ENCODE measurements at places on chromosomes 7 and 10.

GRCh38 chr7:131109759-131110296 is 217.8 kb upstream of the MKLN1 start:
- DNase-seq = peak; percentile 56

DNA sequence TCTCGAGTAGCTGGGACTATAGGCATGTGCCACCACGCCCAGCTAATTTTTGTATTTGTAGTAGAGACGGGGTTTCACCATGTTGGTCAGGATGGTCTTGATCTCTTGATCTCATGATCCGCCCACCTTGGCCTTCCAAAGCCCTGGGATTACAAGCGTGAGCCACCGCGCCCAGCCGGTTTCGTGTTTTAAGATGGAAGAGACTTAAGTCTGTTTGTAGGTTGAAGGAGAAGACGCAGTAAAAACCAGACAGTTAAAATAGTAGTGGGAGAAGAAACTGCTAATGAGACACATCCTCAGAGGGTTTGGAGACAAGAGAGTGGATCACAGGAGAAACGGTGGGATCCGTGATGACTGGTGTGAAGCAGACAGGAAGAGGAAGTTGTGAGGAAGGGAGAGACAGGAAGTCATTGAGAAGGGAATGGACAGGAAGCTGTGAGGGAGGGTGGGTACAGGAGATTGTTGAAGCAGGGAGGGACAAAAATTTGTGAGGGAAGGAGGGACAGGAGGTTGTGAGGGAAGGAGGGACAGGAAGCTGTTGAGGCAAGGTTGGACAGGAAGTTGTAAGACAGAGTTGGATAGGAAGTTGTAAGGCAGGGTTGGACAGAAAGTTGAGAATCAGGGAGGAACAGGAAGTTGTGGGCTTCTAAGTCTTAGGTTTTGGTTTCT is 115.5 kb downstream of the WDFY4 start:
- no peak for DNase-seq

GRCh38 chr10:21463436-21463835 is 62.0 kb downstream of the SKIDA1 start:
- no peak for DNase-seq

DNA sequence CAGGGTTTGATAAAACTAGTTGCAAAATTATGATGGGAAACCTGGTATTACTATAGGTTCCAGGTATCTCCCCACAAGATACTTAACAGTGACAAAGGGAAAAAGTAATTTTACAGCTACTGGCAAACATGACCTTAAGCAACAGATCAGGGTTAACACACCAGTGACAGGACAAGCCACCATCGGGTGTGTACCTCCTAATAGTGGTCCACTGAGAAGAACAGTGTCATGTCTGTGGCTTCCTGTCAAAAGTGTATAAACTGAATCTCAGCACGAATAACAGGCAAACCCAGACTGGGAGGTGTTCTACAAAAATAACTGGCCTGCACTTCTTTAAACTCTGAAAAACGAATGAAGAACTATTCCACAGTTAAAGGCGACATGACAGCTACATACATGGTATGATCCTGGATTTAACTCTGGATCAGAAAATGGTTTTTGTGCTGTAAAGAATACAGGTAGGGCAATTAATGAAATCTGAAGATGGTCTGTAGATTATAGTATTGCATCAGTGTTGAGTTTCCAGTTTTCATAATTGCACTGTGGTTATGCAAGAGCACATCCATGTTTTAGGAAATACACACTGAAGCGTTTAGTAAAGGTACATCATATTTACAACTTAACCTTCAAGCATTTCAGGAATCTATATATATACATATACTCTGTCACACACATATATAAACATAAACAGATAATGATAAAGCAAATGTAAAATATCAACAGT is 32.0 kb upstream of the ARMS2 start:
- DNase-seq = no peak

GRCh38 chr7:14184292-14184864 is 194.9 kb upstream of the ETV1 start:
- no peak for DNase-seq

DNA sequence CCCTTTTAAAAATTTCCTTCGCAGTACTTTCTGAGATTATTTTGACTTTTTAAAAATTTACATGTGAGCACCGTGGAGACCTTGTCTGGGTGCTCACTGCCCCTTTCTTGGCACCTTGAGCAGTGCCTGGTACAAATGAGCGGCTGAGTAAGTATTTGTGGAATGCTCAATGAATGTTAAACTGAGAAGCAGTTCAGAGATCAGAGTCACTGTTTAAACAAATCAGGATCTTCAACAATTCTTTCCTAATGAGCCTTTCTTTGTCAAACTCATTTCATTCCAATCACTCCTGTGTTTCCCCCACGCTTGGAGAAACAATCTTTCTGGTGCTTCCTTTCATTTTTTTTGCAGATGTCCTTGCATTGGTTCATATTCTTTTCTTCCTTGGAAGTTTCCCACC is 611.3 kb upstream of the GALNT17 start:
- DNase-seq = no peak

DNA sequence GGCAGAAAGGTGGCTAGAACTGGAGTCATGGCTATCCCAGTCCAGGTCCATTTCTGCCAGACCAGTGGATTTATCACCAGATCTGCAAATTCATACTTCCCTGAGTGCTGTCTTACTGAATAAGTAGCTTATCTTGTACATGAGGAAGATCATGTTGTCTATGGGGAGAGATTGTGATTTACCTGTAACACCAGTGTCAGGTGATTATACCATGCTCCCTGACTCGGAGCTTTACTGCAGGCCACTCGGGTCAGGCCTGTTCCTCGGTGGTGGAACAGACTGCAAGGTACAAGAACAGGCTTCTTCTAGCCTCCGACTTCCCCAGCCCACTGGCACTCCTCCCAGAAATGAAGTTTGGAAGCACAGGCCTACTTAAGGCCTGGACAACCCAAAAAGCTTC is 42.6 kb upstream of the DLG5 start:
- DNase-seq = no peak

DNA sequence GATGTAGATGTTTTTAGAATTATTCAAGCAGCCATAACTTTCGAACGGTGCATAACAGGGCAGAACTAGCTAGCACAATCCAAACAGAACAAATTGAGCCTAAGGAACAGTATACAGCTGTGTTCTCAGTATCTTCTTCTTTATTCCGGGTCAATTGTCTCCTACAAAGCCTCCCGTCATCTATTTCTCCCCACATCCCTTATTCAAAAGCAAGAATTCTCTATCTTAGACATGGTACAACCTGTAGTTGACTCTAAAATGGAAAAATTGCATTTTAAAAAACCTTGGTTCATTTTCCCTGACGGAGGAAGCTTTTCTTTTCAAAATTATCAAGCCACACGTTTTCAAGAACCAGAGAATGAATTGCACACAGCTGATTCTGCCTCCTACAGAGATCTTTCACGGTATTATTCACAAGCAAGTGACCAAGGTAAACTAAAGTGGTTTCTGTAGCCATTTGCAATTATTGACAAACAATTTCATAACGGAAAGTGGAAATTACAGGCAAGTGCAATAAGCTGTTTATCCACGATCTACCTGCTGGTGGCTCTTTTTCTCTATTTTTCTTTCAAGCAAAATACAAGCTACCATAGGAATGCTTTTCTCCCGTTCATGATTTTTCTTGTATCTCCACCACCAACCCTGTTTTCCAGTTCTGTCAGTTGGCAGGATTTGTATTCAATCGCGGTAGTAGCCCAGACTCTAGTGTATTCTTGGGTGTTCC is 2.3 kb downstream of the GRM8 start:
- DNase-seq = no peak

GRCh38 chr10:98062424-98062823 is 32.0 kb upstream of the CRTAC1 start:
- DNase-seq = no peak

DNA sequence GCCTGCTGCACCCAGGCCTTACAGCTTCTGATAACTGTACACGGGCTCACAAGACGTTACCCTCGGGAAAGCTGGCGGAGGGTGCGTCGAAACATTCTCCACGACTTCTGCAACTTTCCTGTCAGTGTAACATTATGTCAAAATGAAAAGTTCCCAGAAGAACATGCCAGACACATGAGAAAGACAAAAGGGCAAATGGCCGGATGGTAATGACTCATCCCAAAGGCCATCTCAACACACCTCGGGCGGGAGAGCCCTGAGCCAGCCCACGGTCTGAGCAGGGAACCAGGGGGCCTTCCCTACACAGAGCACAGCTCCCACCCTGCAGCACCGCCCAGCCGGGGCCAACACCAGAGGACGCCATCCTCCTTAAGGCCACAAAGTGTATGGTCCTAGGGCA is 118.7 kb downstream of the MAD1L1 start:
- no peak for DNase-seq

DNA sequence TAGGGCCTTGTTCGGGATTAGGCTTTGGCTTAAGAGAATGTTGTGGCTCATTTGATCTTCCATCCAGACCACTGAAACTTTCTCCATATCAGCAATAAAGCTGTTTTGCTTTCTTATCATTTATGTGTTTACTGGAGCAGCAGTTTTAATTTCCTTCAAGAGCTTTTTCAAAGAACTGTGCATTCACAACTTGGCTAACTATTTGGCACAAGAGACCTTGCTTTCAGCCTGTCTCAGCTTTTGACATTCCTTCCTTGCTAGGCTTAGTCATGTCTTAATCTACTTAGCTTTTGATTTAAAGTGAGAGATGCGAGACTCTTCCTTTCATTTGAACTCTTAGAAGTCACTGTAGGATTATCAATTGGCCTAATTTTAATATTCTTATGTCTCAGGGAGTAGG is 19.1 kb upstream of the AKR1B1 start:
- DNase-seq = no peak

DNA sequence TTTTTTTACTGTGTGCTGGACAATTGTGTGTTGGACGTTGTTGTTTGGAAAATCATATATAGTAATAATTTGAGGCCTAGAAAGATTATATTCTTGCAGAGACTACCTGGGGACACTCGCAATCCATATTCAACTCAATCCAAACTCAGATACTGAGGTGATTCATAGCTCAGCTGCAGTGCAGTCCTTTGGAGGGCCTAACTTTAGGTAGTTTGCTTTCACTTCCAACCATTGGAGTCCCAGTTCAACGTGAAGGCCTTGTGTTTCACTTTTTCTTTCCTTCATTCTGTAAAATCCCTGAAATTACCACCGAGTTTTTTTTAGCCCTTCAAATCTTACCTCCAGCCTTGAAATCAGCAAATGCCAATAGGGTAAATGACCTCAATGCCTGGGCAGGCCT is 32.3 kb downstream of the ATRNL1 start:
- DNase-seq = no peak

- DNase-seq = no peak
Observed at GRCh38 chr7:48183965-48184364, 12.7 kb downstream of the ABCA13 start.

GRCh38 chr10:127797339-127797738 is 60.4 kb downstream of the FOXI2 start:
- no peak for DNase-seq

- DNase-seq = no peak
Observed at GRCh38 chr10:51162002-51162401, 87.7 kb downstream of the PRKG1 start.

DNA sequence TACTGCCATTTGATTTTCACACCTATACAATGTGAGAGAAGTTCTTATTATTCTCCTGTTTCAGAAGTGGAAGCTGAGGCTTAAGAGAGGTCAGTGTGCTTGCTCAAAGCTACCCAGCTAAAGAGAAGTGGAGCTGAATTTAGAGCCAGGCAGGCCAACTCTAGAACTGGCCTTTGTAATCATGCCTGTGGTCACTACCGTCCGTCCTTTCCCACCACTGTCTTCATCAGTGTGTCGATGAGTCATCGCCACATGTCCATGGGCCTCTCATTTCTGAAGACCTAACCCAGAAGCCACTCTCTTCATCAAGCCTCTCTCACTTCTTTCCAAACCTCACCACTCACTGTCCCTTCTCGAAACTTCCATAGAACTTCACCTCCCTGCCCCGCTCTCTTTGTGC is 237.8 kb downstream of the KIAA1217 start:
- no peak for DNase-seq

DNA sequence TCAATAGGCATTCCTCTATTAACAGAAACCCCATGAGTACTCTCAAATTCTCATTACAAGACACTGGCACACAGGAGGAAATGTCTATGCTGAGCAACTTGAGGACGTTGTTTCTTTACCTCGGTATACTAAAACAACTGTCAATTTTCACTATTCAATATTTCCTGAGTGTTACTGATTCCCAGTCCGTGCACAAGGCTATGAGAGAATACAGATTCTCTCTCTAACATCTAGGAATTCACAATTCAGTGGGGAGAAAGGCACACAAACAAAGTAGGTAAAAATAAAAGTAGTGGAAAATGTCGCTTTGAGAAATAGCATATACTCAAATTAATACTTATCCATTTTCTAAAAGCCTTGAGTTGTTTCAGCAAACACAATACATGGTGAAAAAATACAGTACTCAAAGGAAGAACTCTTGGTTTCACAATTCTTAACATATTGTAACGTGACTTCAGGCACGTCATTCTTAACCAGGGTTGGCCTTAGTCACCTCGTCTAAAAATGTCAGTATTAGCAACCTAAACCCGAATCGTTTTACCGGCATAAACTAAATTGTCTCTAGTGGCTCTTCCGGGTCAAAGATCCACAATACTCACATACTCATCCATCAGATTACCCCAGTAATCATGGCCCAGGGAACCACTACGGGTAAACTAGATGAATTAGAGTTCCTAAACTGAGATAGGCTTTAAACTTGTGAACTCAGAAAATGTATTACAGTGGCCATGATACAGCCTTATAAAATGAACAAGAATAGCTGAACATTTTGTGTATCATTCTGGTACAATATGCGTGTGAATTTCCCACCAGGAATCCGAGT is 1.5 kb downstream of the IPMK start:
- no peak for DNase-seq

GRCh38 chr10:122551450-122551849 is 9.1 kb upstream of the DMBT1 start:
- peak; percentile 43 for DNase-seq

DNA sequence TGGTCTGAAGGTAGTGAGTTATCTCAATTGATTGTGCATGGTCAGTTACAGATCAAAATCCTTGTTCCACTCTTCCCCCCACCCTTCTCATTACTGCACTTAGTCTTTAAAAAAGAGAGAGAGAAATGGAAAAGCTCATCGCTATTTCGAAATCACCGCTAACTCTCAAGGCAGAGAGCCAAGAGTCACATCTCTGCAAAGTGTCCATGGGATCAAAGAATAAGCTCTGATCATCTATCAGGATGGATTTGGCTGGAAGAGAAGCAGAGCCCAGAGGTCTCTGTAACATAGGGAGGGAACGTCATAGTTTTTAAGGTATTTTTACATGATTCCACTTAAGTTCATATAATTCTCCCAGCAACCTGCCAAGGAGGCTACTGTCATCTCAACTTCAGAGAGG is 30.0 kb upstream of the MYH16 start:
- DNase-seq = no peak

DNA sequence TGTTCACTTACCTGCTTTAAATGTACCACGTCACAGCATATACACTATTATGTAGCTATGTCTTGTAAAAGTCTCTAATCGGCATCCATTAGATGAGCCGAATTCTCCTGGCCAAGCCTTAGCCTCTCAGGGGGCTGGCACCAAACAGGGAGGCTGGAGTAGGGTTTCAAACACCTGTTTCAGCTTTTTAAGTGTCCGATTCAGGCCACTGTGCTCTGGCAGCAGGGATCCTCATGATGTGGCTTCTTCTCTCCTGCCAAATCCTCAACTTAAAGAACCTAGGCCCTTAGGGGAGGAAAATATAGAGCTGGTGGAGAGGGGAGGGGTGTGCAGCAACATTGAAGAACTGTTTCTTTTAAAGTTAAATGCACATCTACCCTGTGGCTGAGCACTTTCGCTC is 68.5 kb upstream of the NFKB2 start:
- DNase-seq = no peak

Measured in stimulated activated CD8-positive, alpha-beta memory T cell treated with anti-CD3 and anti-CD28 coated beads, Interleukin-2, amount 100 ng/mL, for 48 hours (primary cell).